ENCODE measurements at places on chromosomes 12 and 14. TPM values are rescaled to one million over a fixed set of nuclear protein-coding genes. Genes with fewer than 3 reads are reported as not detected.

DNA sequence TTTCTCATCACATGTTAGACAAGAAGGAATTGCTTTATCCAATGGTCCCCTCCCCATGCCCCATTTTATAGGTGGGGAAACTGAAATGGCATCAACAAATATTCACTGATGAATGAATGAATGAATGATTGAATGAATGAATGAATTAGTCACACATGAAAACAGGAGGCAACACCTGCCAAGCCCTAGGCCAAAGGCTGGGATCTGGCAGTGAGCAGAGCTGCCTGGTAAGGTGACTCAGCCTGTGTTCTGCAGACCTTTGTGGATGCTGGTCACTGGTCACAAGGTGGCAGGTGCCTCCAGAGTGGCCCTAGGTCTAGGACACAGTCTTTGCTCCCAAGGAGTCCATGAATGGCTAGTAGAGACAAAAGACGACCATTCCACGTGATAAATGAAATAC, 188.4 kb downstream of the RBM19 start:
- H3K27ac ChIP-seq, result no peak overlapping the region
- peaks cover 2% of the 10 kb centered on the region for H3K4me1 ChIP-seq
- no peak overlapping the region for H3K4me3 ChIP-seq
- H3K36me3 ChIP-seq, result no peaks in the 10 kb centered on the region
- H3K27me3 ChIP-seq, result peaks cover 54% of the 10 kb centered on the region

GRCh38 chr12:92989715-92990484, 60.8 kb upstream of the EEA1 start:
- no peak for DNase-seq
- H3K36me3 ChIP-seq, result peaks cover 3% of the 10 kb centered on the region
- peak overlapping the region; percentile 59 for H3K27ac ChIP-seq
- peaks cover 3% of the 10 kb centered on the region for H3K27me3 ChIP-seq
- H3K4me3 ChIP-seq, result no peak overlapping the region

The BCL2L14 gene
- 1.1 TPM for total RNA-seq

DNA sequence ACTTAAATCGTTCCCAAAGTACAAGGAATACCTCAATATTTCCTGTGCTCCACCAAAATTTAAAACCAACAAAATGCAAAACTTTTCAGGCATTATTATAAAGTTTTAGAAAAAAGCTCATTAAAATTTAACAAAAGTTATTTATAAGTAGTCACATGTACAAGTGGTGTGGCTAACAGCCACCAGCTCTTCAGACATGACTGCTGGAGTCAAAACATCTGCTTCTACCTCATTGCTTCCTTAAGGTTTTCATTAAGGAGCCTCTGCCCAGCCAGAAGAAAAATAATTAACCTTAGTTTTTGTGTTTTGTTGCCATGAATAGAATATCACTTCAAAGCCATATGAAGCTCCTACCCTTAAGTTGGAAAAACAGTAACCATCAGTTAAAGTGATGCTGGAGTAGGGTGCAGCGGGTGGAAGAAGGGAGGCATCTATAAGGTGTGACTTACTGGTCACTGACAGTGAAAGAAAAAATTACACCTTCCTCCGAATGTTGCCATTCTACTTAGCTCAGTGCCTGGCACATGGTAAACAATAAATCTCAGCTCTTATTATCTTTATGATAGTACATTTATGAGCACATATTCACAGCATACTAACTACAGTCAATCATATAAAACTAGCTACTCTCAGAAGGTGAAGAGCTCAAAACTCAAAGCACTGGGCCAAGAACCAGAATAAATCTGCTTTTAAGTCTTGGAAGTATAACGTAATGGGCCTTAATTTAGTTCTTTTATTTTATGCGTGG, 57.7 kb downstream of the GALC start:
- H3K27me3 ChIP-seq, result no peaks in the 10 kb centered on the region
- H3K4me1 ChIP-seq, result peaks cover 6% of the 10 kb centered on the region
- DNase-seq, result no peak
- no peak overlapping the region for H3K27ac ChIP-seq
- H3K4me3 ChIP-seq, result no peak overlapping the region
- H3K36me3 ChIP-seq, result peaks cover 27% of the 10 kb centered on the region

The SERPINA6 gene
- total RNA-seq, result 1.6 TPM

DNA sequence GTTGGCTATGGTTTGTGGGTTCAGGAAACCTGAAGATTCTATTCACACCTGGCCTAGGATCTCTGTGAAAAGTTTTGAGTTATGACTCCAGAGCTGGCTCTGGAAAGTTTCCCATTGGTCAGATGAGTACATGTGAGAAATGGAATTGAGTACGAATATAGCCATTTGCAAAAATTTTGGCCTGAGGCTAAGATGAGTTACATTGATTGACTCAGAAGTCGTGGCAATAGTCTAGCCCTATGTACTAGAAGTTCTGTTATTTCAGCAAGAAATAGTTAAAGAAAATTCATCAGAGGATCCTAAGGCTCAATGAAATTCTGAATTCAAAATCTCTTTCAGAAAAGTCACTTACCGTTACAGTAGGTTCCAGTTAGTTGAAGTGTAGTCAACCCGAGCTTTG, 109.9 kb downstream of the PTCSC3 start:
- peaks cover 3% of the 10 kb centered on the region for H3K4me1 ChIP-seq
- H3K27me3 ChIP-seq, result peaks cover 61% of the 10 kb centered on the region
- H3K27ac ChIP-seq, result no peak overlapping the region
- H3K36me3 ChIP-seq, result no peaks in the 10 kb centered on the region
- no peak overlapping the region for H3K4me3 ChIP-seq

The CCDC197 gene
- not detected for total RNA-seq

The RPS6KA5 gene
- 4.4 TPM for total RNA-seq

DNA sequence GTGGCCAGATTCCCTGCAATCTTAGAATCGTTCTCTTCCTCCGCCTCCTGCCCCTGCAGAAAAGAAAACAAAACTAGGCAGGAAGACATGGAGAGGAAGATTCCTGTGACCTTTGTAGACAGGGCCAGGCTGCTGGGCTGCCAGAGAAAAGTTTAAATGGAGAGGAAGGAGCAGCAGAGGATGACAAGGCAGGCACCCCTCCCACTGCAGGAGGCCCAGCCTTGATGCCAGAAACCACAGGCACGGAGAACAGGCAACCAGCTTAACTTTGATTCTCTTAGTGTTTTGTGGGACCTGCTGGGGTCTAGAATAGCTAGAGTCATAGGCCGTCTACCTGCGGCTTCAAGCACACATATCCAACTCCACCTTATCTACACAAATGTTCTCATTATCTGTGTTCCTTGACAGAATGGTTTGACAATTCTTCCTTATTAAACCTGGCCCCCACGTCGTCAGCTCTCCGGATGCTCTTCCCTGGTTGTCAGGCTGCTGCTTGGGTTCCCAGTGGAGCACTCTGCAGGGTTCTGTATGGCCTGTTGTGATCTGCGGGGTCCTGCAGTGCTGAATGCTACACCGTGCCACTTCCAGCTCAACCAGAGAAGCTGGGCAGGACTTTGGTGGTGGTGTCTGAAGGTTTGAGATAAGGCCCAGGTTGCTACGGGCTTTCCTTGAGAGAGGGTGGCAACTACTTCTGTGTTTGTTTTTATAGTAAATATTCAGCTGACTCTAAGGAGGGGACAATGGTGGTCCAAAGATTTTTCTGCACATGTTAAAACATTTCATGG, 609.5 kb downstream of the AACS start:
- no peak overlapping the region for H3K4me3 ChIP-seq
- H3K27ac ChIP-seq, result no peak overlapping the region

DNA sequence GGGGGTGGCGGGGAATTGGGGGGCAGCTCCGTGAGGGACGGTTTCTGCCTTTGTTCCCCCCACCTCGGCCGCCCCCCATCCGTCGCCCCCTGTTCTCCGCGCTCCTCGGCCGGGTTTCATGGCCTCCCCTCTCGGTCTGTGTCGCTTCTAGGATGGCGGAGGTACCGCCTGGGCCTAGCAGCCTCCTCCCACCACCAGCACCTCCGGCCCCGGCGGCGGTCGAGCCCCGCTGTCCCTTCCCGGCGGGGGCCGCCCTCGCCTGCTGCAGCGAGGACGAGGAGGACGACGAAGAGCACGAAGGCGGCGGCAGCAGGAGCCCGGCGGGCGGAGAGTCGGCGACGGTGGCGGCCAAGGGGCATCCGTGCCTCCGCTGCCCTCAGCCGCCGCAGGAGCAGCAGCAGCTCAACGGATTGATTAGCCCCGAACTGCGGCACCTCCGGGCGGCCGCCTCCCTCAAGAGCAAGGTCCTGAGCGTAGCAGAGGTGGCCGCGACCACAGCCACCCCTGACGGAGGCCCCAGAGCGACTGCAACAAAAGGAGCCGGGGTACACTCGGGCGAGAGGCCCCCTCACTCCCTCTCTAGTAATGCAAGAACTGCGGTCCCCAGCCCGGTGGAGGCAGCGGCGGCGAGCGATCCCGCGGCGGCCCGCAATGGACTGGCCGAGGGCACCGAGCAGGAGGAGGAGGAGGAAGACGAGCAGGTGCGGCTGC, 575 bp downstream of the NAA30 start:
- H3K27ac ChIP-seq, result peak overlapping the region; percentile 87
- peaks cover 36% of the 10 kb centered on the region for H3K4me1 ChIP-seq
- DNase-seq, result peak; percentile 39
- peaks cover 5% of the 10 kb centered on the region for H3K27me3 ChIP-seq
- H3K36me3 ChIP-seq, result peaks cover 3% of the 10 kb centered on the region

GRCh38 chr12:64450711-64451486, 1.0 kb upstream of the TBK1 start:
- no peaks in the 10 kb centered on the region for H3K27me3 ChIP-seq
- H3K4me1 ChIP-seq, result peaks cover 20% of the 10 kb centered on the region
- H3K36me3 ChIP-seq, result peaks cover 12% of the 10 kb centered on the region
- H3K27ac ChIP-seq, result peak overlapping the region; percentile 97
- peak overlapping the region; percentile 95 for H3K4me3 ChIP-seq
- DNase-seq, result no peak

- H3K27me3 ChIP-seq, result peaks cover 3% of the 10 kb centered on the region
- H3K27ac ChIP-seq, result no peak overlapping the region
- H3K36me3 ChIP-seq, result peaks cover 1% of the 10 kb centered on the region
- peaks cover 30% of the 10 kb centered on the region for H3K4me1 ChIP-seq
- no peak for DNase-seq
- H3K4me3 ChIP-seq, result no peak overlapping the region
Measured at GRCh38 chr12:62618319-62618718, 151.7 kb downstream of the MON2 start.

GRCh38 chr12:31485571-31485970, 105.4 kb downstream of the DENND5B start:
- no peak overlapping the region for H3K27ac ChIP-seq
- H3K4me1 ChIP-seq, result peaks cover 2% of the 10 kb centered on the region
- H3K4me3 ChIP-seq, result no peak overlapping the region
- H3K36me3 ChIP-seq, result peaks cover 11% of the 10 kb centered on the region

DNA sequence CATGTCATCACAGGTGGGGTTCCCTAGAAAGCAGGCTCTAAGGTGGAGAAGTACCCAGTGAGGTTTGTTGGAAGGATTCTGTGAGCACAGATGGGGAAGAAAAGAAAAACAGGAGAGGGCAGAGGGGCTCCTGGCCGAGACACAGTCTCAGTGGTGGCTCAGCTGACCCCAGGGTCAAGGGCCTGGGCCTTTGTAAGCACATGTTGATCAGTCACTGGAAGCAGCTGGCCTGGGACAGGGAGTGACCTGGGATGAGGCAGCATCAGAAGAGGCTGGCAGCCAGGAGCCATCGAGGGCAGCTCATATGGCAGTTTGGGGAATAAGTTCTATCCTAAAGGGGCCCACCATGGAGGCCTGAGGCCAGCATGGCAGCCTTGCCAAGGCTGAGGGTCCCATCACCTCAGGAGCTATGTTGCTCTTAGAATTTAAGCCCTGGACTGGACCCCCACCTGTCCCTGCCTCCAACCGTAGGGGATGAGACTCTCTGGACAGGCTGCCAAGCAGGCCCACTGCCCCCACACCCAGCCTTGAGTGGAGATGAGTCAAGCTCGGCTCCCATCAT, 6.3 kb upstream of the TMEM179 start:
- H3K4me1 ChIP-seq, result no peaks in the 10 kb centered on the region
- H3K27ac ChIP-seq, result no peak overlapping the region
- H3K27me3 ChIP-seq, result peaks cover 62% of the 10 kb centered on the region
- H3K36me3 ChIP-seq, result no peaks in the 10 kb centered on the region
- no peak for DNase-seq

DNA sequence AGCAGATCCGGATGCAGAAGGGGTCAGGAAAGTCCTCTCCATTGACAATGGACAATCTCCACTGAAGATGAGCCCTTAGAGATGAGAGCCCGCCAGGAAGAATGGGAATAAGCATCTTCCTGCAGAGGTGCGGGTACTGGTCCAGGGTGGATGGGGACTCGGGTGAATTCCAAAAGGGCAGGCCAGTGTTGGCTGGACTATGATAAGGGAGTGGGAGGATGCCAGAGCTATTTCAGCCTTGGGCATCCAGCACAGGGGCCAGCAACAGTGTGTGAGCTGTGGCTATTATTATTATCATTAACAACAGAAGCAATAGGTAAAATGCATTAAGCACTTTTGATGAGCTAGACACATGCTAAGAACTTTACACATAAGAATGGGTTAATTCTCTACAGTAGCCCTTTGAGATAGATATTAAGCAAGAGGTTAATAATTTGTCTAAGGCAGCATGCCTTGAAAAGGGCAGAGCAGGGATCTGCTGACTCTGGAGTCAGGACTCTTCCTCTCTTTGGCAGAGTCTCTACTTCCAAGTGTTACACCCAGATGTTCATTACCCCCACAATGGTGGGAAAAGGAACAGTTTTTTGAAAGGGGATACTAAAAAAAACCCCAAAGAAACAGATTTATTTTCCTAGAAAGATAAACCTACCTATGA, 55.2 kb downstream of the PRICKLE1 start:
- DNase-seq, result no peak
- peak overlapping the region; percentile 14 for H3K27ac ChIP-seq
- peaks cover 5% of the 10 kb centered on the region for H3K36me3 ChIP-seq
- H3K4me3 ChIP-seq, result no peak overlapping the region

Measured in progenitor cell of endocrine pancreas (in vitro differentiated cells).